ENCODE measurements at places on chromosomes 3 and 15.

DNA sequence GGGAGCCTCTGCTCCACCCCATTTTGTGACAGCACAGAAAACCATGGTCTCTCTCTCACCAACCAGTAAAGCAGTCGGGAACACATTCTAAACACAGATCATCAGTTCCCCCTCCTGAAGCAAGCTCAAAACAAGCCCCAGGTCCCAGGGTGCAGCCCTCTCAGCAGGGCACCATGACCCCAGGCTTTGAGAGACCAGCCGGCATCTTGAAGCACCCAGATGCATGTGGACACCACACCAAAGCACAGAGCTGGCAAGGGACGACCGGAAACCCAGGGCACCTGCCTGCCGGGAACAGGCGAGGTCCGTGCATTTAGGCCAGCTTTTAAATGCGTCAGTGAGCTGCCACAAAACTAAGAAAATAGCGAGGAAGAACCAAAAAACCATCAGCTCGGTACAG is 103.2 kb upstream of the IQSEC1 start:
- DNase-seq, result no peak

GRCh38 chr3:119628816-119629445 is 31.2 kb downstream of the PLA1A start:
- no peak for DNase-seq

- no peak for DNase-seq
Measured at GRCh38 chr15:81103857-81104256, 30.2 kb upstream of the CFAP161 start.

DNA sequence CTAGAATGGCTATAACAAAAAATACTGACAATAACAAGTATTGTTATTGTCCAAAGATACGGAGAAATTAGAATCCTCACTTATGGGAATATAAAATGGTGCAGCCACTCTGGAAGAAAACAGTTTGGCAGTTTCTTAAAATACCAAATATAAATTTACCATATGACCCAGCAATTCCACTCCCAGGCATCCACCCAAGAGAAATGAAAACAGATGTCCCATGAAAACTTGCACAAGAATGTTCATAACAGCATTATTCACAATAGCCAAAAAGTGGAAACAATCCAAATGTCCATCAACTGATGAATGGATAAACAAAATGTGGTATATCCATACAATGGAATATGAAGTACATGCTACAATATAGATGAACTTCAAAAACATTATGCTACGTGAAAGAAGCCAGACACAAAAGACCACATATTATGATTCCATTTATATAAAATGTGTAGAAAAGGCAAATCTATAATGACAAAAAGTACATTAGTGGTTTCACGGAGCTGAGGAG is 9.4 kb downstream of the AAGAB start:
- no peak for DNase-seq

- DNase-seq, result no peak
Measured at GRCh38 chr15:65134538-65134937, 930 bp upstream of the PDCD7 start.

DNA sequence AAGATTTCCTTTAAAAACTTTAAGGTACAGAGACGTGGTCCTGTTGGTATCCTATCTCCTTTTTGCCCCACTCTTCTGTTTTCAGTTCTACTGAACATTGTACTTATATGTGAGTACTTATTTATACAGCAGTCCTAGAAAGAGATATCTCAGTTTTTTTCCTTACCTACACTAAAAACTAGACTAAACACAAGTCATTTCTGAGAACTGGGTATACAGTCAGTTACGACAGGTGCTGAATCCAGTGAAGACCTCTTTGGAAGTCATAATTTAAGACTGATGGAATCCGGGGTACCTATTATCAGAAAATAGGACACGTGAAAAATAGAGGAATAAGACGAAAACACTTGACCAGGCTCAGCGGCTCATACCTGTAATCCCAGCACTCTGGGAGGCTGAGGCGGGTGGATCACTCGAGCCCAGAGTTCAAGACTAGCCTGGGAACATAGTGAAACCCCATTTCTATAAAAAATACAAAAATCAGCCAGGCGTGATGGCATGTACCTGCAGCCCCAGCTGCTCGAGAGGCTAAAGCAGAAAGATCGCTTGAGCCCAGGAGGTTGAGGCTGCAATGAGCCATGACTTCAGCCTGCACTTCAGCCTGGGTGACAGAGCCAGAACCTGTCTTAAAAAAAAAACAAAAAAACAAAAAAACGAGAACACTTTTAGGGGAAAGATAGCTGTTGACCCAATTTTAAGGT is 76.3 kb downstream of the KLHL25 start:
- DNase-seq, result no peak

DNA sequence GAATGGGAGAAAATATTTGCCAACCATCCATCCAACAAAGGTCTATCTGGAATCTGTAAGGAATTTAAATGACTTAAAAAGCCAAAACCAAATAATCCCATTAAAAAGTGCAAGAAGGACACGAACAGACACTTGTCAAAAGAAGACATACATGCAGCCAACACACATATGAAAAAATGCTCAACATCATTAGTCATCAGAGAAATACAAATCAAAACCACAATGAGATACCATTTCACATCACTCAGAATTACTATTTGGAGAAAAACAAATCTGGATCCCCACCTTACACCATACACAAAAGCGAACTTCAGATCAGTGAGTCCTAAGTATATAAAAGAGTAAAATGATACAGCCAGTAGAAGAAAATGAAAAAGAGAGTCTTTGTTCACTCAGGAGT is 58.6 kb upstream of the MNS1 start:
- DNase-seq, result no peak

DNA sequence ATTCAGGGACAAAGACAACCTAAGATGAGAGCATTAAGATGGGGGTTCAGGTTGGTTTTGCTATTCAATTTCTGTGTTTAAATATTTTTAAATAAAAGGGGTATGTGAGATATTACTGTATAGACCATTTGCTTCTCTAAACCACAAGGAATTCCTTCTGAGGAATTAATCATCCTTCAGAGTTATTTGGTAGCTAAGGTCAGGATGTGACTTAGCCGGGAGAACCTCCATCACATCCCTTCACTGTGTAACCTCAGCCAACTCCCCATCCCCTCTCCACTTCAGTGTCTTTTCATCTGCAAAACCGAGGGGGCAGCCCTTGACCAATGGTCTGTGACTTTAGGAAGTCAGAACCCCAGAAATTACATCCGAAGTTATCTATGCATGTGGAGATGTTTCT is 48.7 kb upstream of the SKOR1 start:
- DNase-seq, result no peak

GRCh38 chr3:119849126-119849525 is 67.2 kb downstream of the NR1I2 start:
- DNase-seq, result no peak

- DNase-seq, result no peak
Measured at GRCh38 chr3:188264226-188265207, 110.6 kb downstream of the LPP start.

GRCh38 chr3:9226326-9226725 is 23.1 kb downstream of the SRGAP3 start:
- no peak for DNase-seq

DNA sequence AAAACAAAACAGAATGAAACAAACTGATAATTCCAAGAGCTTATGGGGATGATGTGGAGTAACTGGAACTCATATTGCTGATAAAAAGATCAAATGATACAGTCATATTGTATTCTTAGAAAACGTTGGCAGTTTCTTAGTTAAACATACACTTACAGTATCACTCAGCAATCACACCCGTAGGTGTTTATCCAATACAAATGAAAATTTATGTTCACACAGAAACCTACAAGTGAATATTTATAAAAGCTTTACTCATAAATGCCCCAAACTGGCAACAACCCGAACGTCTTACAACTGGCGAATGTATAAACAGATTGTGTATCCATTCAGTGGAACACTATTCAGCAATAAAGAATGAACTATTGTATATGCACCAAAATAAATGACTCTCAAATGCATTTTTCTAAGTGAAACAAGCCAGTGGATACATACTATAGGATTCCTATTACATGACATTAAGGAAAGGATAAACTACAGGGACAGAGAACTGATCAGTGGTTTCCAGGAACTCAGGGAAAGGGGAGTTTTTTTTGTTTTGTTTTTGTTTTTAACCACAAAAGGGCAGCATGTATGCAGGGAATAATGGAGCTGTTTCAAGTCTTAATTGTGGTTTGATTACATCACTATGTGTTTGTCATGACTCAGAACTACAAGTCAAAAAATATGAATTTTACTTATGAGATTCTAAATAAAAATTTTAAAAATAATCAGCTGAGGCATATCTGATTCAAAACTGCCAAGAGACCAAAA is 71.8 kb upstream of the NDUFB4 start:
- no peak for DNase-seq

- no peak for DNase-seq
Measured at GRCh38 chr15:88276821-88277410, 20.4 kb upstream of the NTRK3 start.

- DNase-seq, result no peak
Measured at GRCh38 chr3:196519718-196520082, 4.6 kb upstream of the SMCO1 start.
